ENCODE measurements at places on chromosomes 13 and 19.

DNA sequence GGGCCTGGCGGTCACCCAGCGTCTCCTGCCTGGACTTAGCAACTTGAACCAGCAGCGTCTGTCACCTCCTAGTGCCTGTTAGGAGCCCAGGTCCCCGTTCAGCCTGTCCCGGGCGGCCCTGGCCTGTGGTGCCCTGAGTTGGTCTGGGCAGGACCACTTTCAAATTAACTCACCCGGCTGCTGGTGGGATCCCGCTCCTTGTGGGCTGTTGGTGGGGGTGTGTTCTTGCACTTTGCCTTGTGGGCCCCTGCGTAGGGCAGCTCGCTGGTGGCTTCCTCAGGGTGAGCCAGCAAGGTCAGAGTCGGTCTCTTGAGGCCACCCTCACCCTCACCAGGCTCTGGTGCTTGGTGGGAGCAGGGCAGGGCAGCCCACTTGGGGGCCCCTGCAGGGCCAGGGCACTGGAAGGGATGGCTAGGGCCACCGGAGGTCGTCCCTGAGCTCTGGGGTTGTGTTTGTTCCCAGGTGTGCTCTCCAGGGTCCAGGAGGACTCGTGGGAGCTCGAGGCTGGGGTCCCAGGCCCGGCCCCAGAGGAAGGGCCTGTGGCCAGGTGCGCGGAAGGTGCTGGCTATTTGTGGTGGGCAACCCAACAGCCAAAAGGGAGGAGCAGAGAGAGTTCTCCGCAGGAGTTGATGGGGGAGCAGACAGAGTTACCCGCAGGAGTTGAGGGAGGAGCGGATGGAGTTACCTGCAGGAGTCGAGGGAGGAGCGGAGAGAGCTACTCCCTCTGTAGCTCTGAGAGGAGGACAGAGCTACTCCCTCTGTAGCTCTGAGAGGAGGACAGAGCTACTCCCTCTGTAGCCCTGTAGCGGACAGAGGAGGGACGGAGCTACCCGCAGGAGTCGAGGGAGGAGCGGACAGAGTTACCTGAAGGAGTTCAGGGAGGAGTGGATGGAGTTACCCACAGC lies 16.9 kb downstream of the TFDP1 start:
- no peak for DNase-seq

DNA sequence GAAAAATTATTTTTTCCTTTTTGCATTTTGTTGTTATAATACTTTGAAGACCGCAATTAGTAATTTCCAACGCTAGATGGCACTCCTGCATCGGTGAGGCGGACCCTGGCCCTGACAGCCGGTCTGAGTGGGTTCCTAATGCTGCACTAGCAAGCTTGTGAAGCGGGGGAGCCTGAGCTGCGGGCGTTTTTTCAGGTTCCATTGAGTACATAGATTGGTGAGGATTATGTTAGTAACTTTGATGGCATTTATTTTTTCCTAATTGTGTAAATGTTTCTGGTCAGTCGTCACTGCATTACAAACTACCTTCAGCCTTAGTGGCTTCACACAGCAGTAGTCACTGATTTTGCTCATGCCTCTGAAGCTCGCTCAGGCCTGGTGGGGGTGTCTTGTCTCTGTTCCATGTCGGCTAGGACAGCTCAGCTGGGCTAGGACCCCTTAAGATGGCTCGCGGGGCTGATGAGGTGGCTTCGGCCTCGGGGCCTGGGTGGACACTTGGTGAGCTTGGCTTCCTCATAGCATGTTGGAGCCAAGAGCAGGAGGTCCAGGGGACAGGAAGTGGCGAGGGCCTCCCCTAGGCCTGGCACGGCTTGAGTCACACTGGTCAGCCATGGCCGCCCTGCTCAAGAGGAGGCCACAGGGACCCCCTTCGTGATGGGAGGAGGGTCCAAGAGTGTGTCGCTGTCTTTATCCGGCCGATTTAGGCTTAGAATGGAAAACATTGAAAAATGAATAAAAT lies 25.0 kb downstream of the ERCC5 start:
- peak; percentile 16 for DNase-seq

- DNase-seq = no peak
Observed at GRCh38 chr13:107866032-107866940, 349.1 kb downstream of the LIG4 start.

GRCh38 chr13:75359266-75359665 lies 122.7 kb downstream of the TBC1D4 start:
- DNase-seq = peak; percentile 90

- DNase-seq = no peak
Observed at GRCh38 chr13:23876265-23876664, 12.9 kb downstream of the MIPEP start.

DNA sequence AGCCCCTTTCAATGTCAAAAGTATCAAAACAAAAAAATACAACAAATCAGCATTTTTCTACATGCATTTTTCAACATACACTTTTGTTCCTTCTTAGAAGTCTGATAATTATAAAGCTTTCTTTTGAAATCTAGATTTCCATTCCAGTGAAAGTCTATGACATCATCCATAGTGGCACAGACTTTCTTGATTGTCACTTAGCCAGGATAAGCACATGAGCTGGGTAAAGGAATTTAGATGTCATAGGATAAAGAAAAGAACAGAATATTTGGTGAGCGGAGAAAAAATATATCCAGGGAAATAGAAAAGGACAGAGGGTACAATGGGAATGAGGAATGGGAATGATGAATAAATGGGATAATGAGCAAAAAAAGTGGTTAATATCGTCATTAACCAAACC lies 15.1 kb upstream of the TRPC4 start:
- no peak for DNase-seq

- DNase-seq = no peak
Observed at GRCh38 chr19:14511229-14511593, 7.0 kb downstream of the DNAJB1 start.

GRCh38 chr19:50969413-50969760 lies at the start of gene KLK6:
Gene KLK6, minus strand, starts transcription at chr19:50969591. Its CDS starts 1,487 bp downstream, at chr19:50968104.
- no peak for DNase-seq

DNA sequence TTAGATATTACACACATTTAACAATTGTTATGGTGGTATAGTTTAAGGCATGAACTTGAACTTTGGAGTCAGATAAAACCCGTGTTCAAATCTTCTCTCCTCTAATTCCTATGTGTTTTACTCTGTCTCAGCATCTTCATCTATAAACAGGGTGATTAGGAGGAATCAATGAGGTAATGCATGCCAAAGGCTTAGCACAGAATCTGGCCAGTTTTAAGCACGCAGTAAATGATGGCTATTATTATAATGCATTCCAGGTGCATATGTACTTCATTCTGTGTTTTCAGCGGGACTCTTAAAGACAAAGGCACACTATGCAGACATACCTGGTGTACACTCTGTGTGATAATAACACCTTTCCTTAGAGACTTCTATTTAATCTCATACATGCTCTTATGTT lies 88.0 kb upstream of the FRY start:
- DNase-seq = no peak

- DNase-seq = no peak
Observed at GRCh38 chr13:107819071-107819470, 396.3 kb downstream of the LIG4 start.

GRCh38 chr19:54459282-54460229 lies 4.0 kb downstream of the LENG9 start:
- no peak for DNase-seq

DNA sequence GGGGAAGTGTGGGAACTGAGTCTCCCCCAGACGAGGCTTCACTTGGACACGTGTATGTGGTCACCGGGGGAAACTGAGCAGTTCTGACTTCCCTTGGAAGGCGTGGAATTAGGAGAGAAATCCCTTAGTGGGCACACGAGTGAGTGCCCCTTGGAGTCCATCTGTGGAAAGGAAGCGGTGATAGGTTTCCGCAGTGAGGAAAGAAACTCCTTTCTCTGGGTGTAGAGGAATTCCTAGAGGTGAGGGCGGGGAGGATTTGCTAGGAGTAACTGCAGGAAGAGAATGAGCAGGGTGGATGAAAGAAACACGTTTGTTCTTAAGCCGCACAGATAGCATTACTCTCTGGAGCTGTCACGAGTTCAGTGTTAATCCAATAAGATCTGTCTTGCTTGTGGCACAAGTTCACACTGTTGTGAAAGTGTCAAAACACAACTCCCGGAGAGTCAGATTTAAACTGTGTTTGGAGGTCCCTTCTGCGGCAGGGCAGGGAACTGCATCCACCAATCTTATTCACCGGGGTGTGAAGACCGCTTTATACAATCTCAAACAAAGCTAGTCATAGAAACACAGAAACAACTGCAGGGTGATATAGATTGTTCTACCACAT lies 1.2 kb downstream of the KL start:
- peak; percentile 6 for DNase-seq

- no peak for DNase-seq
Observed at GRCh38 chr19:12478234-12478941, 6.2 kb downstream of the ZNF709 start.

- DNase-seq = no peak
Observed at GRCh38 chr13:99956473-99957349, 14.9 kb downstream of the ZIC5 start.

DNA sequence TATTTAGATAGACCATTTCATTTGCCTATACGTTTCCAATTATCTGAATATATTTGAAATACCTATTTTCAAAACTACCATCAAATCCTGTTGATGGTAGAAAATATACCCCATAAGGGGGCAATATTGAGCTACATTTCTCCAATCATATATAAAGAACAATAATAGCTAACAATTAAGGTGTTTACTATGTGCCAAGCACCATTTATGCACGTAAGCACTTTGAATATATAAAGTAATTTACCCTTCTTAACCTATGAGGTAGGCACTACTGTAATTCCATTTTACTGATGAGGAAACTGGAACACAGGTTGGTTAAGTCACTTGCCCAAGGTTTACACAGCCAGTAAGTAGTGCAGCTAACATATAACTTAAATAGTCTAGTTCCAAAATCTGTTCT lies 79.2 kb downstream of the UBL3 start:
- no peak for DNase-seq

- no peak for DNase-seq
Observed at GRCh38 chr13:99434258-99434788, 66.9 kb upstream of the TM9SF2 start.

DNA sequence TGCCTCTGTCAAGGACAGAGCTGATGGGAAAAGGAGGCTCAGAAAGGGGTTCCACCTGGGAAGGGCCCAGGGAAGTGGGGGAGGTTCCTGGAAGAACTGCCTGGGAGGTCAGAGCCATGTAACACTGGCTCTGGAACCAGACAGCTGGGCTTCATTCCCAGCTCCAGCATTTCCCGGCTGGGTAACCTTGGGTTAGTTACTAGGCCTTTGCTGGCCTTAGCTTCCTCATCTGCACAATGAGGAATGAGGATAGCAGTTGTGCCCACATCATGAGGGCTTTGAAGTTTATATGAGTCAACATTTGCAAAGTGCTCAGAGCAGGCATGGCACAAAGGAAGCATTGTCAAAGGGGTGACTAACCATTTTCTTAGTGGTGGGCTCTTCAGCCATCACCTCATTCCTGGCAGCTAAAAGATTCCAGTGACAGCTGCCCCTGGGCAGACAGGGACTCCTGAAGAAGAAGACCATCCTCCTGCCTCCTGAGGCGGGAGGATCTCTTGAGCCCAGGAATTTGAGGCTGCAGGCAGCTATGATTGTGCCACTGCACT lies 1.7 kb upstream of the DNAJB1 start:
- no peak for DNase-seq

DNA sequence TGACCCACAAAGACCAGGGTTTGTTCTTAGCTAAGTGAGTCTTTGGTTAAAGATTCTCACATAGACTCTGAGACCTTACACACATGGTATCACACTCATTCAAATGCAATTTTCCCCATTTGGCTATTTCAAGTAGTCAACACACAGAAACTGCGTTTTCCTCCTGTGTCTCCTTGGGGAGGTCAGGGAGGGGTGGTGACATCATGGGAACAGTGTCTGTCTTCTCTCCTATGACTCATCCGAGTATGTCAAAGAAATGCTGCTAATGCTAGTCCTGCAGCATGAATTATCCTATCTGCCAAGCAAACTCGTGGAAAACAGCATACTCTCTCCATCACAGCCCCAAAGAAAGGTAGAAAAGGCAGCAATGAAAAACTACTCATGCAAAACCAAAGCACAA lies 100.2 kb downstream of the ENOX1 start:
- peak; percentile 69 for DNase-seq

GRCh38 chr19:5547881-5548280 lies 19.9 kb downstream of the TINCR start:
- DNase-seq = peak; percentile 9

- no peak for DNase-seq
Observed at GRCh38 chr13:21297447-21297846, 121.0 kb downstream of the MRPL57 start.

GRCh38 chr13:32447894-32448623 lies 20.1 kb upstream of the N4BP2L1 start:
- DNase-seq = no peak

Data from fibroblast of skin of left quadriceps (primary cell).